ENCODE measurements at places on chromosomes 1 and 21.

DNA sequence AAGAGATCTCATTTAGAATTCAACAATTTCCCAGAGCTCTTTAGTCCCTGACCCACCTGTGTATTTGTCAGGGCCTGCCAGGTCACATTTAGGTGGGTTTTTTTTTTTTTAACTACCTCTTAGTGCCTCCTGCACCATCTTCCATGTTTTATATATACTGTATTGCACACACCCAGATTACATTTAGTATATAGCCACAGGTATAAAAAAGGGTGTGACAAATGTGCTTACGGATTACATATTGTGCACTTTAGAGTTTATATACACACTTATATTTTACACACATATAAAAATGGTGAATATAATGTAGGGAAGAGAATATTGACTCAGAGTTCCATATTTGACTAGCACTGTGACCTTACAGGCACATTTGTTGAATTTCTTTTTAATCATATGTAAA is 17.4 kb upstream of the LRIG2 start:
- DNase-seq: no peak

DNA sequence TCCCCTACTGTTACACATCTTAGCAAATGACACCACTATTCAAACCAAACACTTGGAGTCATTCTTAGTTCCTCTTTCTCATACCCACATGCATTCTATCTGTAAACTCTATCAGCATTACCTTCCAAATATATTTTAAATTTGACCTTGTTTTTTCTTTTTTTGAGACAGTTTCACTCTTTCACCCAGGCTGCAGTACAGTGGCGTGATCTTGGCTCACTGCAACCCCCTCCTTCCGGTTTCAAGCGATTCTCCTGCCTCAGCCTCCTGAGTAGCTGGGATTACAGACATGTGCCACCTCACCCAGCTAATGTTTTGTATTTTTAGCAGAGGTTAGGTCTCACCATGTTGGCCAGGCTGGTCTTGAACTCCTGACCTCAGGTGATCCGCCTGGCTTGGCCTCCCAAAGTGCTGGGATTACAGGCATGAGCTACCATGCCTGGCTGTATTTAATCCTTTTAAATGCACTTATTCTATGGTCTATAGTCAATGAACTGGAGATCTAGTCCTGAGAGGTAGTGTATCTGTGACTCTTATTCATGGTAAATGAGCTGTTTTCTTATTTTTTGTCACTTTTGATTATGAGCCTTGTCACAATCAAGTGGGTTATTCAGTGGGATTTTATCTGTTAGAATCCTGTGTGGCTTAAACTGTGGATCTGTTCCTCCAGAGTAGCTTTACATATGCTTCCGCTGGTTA is 73.1 kb downstream of the GATAD2B start:
- no peak for DNase-seq

- no peak for DNase-seq
These were observed 139.2 kb downstream of the CLIC6 start for GRCh38 chr21:34807881-34808568.

- DNase-seq: no peak
These were observed 310.9 kb downstream of the KIF26B start for GRCh38 chr1:245465666-245466065.

GRCh38 chr1:226946285-226946684 is 6.2 kb downstream of the COQ8A start:
- no peak for DNase-seq

All from ovary (tissue), 10 donors.